T-helper 17 cell (primary cell): ENCODE measurements at places on chromosomes 12 and 14. TPM values are rescaled to one million over a fixed set of nuclear protein-coding genes. Genes with fewer than 3 reads are reported as not detected.

- no peak for DNase-seq
These were observed 17.1 kb downstream of the TMBIM4 start for GRCh38 chr12:66152732-66153131.

GRCh38 chr14:71333705-71334104 lies 426.4 kb downstream of the PCNX1 start:
- no peak for DNase-seq

POTEG gene
- not detected for total RNA-seq

TESPA1 gene
- total RNA-seq: 160 TPM

DNA sequence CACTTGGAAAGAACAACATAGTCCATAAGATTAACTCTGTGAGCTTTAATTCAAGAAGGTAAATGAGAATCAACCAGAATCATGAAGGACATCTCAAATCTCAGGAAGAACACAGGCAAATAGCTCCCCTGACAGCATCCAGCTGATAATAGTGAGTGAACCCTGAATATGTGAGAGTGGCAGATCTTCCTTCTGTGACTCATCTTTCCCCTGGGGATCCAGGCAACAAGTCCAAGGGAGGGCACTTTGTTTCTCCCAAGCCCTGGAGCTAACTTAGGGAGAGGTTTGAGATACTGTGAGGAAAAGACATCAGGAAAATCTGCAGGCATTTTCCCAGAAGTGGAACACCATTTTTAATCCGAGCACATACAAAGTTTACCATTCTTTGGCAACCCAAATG lies 763.9 kb upstream of the MGAT4C start:
- DNase-seq: no peak

LRTM2 gene
- total RNA-seq: not detected

GRCh38 chr12:124002654-124003053 lies 29.6 kb downstream of the ZNF664 start:
- no peak for DNase-seq

- no peak for DNase-seq
These were observed 2.1 kb downstream of the PNMA1 start for GRCh38 chr14:73712071-73712506.
